HFFc6 (cell line): ENCODE measurements at places on chromosomes 2 and 18. TPM values are rescaled to one million over a fixed set of nuclear protein-coding genes. Genes with fewer than 3 reads are reported as not detected.

Gene CYP27C1
- total RNA-seq, result 0.12 to 0.21 TPM (median 0.14 TPM) in 3 replicates

Gene CCDC148
- total RNA-seq, result 0.66 to 1.1 TPM (median 0.87 TPM) in 3 replicates

Gene FRZB
- not detected in 3 replicates for total RNA-seq

Gene UGT1A8
- not detected in 3 replicates for total RNA-seq

Gene GRHL1
- total RNA-seq, result 0.42 and 0.71 TPM in 2 replicates

Gene TMEM163
- total RNA-seq, result not detected in 3 replicates

Gene POTEI
- not detected in 3 replicates for total RNA-seq

Gene AOX1
- 40.1 and 59.4 TPM in 2 replicates for total RNA-seq

Gene UBXN4
- 56.6 to 70.9 TPM (median 70.8 TPM) in 3 replicates for total RNA-seq

GRCh38 chr2:130355172-130355577 is 681 bp upstream of the PTPN18 start:
- DNase-seq, result no peak

DNA sequence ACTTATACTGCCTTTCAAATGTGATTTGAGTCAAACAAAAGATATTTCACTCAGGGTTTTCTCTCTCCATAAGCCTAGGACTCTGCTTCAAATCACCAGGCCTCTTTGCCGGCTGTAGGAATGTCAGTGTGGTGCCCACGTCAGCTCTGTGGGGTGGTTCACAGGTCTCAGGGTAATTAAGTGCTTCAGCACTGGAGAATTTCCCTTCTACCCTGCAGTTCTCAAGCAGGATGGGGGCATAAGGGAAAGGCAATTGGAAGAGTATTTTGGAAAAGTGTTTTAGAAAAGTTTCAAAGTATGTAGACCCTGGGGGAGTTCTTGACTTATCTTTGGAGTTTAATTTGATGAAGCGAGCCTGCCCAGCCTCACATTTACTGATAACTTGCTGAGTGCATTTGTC is 9.6 kb downstream of the CNGA3 start:
- DNase-seq, result peak; percentile 35

DNA sequence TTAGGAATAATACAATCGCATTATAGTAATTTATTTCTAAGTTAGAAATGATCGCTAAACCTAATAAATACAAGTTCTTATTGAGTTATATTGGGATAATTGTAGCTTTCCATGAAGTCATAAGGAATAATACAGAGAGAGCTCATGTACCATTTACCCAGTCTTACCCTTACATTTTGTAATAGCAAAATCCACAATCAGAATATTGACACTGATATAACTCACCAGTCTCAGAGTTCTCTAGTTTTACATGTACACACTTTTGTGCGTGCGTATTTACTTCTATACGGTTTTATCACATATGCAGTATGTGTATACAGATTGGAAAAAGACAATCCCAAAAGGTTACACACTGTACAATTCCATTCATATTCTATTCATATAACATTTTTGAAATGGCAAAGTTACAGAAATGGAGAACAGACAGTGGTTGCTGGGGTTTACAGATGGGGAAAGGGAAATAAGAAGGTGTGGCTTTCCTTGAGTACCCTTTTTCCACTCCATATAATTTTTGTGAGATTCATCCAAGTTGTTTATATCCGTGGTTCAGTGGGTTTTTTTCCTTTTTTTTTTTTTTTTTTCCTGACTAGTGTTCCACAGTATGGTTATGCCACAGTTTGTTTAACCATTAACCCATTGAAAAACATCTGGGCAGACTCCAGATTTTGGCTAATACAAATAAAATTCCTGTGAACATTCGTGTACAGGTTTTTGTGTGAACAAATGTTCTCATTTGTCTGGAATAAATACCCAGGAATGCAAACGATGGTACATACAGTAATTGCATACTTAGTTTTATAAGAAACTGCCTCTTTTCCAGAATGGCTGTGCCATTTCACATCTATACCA is 117.2 kb downstream of the HNMT start:
- no peak for DNase-seq

GRCh38 chr2:192155511-192156118 is 39.1 kb downstream of the TMEFF2 start:
- DNase-seq, result no peak

GRCh38 chr2:238290091-238290509 is 1.7 kb upstream of the PER2 start:
- no peak for DNase-seq

- DNase-seq, result no peak
Observed at GRCh38 chr2:20744366-20745335, 77.7 kb downstream of the GDF7 start.

DNA sequence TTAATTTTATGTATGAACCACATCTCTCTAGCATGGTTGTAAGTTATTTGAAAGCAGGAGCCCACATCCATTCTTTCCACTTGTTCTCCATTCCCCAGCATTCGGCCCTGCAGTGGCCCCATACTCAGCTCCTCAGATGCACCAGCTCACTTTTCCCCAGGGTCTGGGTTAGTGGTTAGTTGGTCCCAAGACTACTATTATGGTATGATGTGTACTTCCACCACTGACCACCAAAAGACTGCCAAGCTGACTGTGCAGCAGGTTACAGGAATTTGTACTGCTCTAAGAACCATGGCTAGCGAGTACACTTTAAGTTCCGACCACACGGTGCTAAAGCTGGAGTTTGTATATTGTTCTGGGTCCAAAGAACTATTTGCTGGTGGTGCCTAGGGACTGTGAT is 413.6 kb upstream of the TCF4 start:
- DNase-seq, result no peak

DNA sequence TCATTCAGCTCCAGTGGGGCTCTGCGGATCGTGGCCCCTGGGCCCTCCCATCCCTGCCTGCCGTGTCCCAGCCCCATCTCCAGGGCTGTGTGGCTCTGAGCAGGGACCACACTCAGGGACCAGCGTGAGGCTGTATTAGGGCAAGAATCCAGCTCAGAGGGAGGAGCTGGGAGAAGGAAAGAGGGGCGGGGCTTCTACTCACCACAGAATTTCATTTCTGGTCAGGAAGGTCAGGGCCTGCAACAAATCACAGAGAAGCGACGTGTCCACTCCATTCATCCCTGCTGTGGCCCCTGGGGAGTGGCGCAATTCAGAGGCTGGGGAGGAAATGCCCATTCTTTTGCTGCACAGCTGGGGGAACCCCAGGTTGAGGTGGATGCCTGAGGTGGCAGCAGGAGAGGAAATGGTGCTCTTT is 828 bp downstream of the CIB4 start:
- peak; percentile 37 for DNase-seq

GRCh38 chr2:184799379-184799778 is 201.1 kb downstream of the ZNF804A start:
- no peak for DNase-seq

DNA sequence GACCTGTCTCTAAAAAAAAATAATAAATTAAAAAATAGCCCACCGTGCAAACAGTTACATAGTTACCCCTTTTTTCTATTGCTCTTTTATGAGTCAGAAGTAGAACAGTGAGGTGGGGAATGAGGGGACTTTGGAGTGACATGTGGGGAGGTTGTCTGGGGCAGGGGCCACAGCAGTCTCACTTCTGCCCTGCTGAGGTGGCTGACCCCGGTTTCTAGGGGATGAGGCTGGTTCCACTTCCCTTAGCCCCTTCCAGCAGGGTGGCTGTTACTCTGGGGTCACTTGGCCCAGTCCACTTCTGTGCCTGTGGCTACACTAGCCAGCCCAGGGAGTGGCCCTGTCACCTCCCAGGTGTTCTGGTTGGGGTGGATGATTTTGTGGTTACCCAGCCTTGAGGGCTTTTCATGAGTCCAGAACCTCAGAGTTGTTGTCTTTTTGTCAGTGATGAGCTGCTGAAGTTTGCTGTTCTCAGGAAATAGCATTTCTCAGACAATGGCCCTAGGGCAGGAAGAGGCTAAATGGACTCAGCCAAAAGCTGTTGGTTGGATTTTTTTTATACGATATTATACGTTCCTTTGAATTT is 28.0 kb upstream of the SCLY start:
- no peak for DNase-seq

DNA sequence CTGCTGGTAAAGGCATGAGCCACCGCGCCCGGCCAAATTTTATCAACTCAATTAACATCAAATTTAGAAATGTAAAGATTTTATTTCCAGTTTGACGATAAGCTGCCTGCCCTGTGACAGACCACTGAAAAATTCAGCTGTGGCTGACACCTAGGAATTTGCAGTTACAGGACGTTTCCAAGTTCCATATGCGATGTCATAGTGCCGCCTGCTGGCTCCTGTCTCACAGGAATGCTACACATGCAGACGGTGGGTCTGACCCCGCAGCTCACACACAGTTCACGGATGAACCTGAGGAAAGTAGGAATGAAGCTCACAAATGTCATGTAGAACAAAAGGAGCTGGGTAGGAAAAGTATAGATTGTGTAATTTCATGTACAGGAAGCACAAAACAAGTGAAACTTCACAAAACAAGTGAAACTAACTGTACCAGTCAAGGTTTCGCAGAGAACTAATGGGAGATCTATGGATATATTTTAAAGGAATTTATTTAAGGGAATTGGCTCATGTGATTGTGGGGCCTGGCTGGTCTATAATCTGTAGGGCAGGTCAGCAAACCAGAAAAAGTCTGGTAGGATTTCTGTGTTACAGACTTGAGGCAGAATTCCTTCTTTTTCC is 13.2 kb upstream of the SEH1L start:
- DNase-seq, result peak; percentile 79

DNA sequence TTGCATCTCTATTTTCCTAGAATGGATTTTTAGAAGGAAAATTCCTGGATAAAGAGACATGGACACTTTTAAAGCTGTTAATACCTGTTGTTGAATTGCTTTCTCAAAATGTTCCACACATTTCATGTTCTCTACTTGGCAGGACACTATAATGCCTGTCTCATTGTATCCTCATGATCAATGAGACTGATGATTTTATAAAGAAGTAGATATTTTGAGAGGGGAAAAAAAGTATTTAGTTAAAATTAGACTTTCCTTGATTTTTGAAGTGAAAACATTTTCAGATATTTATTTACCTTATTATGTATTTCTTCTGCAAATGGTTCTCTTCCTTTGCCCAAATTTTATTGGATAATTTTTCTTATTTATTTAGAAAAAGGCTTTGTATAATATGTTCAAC is 242.5 kb downstream of the MYCN start:
- DNase-seq, result no peak

DNA sequence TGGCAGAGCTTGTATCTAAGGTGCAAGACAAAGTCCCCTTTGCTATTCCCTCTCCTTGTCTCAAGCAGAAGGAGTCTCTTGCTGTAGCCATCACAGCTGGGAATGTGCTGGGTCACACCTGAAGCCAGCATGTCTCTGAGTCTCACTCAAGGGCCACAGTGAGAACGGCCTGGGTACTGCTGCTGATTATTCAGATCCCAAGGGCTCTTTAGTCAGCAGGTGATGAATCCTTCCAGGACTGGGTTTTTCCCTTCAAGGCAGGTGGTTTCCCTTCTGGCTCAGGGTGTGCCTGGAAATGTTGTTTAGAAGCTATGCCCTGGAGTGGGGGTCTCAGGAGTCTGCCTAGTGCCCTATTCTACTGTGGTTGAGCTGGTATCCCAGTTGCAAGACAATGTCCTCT is 356.3 kb downstream of the PARD3B start:
- no peak for DNase-seq

GRCh38 chr18:29664278-29665036 is 1378.1 kb downstream of the DSC3 start:
- no peak for DNase-seq

- no peak for DNase-seq
Observed at GRCh38 chr2:105934467-105934866, 189.8 kb downstream of the NCK2 start.

DNA sequence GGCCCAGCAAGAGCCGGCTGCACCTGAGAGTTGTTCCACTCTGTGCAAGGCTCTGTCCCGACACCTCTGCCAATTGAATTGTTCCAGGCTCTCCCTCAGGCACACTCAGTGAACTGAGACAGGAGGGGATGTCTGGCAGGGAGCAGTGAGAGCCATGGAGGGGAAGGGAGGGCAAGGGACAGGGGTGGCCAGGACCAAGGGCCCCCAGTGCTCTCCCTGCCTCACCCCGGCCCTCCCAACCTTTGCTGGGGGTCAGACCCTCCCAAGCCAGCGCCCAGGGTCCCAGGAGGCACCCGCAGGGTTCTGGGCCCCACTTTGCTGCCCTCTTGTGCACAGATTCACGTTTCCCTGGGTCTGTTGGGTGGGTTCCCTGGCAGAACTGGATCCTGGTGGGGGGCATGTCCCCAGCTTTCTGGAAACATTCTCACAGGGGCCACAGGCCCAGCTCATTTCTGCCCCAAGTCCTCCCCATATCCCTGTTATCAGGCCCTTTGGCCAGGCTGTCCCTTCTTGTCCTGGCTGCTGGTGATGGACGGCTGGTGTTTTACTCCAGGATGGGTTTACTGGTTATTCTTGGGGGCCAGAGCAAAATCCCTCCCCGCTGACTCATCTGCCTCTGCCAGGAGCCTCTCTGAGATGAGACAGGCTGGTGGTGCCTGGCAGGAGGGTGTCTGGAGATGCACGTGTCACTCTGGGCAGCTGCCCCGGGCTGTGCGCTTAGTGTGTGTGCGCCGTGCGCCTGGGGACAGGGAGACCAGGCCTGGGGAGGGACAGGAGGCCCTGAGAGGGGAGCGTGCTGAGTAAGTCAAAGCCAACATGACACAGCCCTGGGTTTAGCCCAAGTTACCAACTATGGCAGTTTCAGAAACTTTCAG is 136.5 kb upstream of the CTDP1 start:
- no peak for DNase-seq

GRCh38 chr2:140529706-140530105 is 1601.1 kb downstream of the LRP1B start:
- DNase-seq, result no peak

DNA sequence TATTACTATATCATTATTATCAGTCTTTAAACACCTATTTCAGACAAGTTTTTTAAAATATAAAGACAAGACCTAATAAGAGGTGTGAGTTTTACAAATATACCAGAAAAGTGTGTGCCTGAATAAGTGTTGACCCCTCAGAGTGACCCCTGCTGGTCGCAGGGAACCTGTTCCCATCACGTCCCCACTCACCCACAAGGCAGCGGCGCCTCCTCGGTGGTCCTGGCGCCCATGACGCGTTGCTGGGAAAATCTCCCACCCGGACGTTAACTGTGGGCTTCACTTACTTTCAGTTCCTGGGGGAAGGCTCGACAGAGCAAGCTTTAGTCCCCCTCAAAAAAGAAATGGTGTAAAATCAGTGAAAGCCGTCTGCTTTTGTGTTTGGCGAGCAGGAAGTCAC is 93.5 kb downstream of the TMEM18 start:
- DNase-seq, result no peak

DNA sequence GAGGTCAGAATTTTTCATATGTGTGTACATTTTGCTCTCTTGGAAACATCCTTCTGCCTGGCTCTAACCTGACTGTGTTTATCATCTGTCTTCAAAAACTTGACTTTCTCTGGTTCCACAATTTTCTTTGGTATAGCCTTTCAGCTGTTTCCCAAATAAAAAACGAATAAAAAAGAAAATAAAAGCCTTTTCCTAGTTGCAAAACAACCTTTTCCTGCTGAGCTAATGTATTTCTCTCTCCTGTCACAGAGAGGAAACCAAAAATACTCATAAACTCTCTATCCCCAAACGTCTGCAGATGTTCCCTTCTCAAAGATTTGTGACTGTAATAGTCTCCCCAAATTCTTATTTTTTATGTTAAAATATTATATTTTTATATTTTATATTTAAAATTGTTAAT is 505.3 kb upstream of the SLC39A10 start:
- DNase-seq, result no peak
